ENCODE measurements at places on chromosomes 4 and X. TPM values are rescaled to one million over a fixed set of nuclear protein-coding genes. Genes with fewer than 3 reads are reported as not detected.

MAGIX gene
- total RNA-seq: 1.2 TPM

ERAS gene
- not detected for total RNA-seq

TMEM150C gene
- total RNA-seq: 10.5 TPM

CLIC2 gene
- not detected for total RNA-seq

TKTL2 gene
- total RNA-seq: not detected

UBA1 gene
- total RNA-seq: 246 TPM

DNA sequence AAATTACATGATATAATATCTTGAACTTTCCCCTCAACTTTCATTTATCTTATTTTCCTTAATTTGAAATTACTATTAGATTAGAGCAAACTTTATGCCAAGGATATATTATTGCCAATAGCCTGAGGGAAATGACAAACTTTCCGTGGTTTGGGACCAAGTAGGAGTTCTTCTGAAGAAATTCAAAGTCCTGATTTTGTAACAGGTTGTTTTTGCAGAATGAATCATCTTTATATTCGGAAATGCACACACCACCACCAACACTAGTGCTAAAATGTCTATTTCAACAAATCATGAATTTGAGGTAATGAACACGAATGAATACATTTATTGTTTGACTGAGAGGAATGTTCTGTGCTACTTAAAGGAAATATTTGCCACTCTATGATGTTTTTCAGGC is 226.7 kb downstream of the GRIA2 start:
- DNase-seq: no peak

DNA sequence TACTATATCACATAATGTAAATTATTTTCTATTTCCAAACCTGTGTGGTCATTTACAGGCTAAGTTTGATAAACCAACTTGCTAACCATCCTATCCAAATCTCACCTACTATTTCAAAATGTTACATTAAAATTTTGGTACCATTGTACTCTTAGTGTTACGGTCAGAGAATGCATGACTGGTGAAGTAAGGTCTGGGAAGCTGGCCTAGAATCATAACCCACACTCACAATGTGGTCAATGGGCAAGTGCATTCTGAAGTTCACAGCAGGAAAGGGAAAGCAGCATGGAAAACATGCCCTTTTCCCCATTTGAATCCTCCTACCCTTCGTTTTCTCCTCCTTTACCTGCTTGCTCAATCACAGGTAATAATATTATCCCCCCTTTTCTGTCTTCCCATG is 54.4 kb downstream of the PPP3CA start:
- no peak for DNase-seq

DNA sequence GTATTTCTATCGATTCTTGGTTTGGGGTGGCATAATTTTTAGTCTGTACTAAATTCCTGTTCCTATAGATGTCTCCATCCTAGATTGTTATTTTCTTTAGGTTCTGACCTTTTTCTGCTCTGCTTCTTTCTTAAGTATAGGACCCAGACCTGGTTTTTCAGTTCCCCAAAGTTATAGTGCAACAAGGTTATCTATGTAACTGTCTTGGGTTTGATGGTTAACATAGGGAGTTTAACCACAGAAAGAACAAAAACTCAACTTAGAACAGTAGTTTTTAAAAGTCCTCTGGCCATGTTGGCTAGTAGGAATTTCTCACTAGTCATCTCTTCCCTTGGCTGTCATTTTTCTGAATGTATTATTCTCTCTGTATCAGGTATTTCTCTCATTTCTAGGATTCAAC is 38.8 kb upstream of the MAD2L1 start:
- DNase-seq: no peak

DNA sequence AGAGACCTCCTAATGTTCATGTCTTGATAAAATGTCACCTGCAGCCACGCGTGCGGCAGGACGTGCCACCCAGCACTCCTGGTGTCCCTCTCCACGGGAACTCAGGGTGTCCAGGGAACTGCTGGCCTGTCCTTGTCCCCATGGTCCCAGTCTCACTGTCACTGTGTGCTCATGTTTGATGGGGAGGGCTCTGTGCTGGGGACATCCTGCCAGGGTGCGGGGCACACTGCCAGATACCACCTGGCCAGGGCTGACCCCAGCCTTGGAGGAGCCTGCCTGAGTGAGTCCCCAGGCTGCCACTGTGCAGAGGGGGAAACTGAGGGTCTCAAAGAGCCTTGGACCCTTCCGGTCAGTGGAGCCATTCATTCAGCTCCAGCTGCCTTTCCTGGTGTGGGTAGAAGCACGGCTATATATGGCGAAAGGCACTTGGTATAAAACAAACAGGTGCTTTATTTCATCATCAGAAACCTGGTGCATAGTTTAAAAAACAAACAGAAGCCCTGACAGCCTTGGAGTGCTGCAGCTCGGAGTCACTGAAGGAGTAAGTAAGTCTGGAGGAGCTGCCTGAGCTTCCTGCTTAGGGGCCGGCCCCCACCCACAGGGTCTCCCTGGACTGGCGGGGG is 33.0 kb downstream of the NOP14 start:
- DNase-seq: no peak

- no peak for DNase-seq
Measured at GRCh38 chr4:10108818-10109783, 7.5 kb downstream of the WDR1 start.

DNA sequence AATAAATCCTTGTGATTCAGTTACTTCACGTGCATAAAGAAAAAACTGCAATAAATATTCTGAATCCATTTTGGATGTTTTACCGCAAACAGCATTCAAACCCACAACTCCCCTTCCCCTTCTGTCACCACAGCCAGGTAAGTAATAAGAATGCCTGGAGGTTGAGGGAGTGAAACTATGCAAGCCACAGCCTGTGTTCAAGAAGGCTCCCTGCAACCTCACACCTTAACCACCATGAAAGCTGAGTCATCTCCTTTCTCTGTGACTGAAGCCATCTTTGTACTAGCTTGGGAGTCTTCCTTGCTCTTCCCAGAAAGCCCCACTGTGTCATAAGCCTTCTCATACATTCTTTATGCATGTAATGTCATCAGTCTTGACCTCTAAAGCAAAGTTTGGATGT is 297.0 kb upstream of the PUDP start:
- DNase-seq: no peak

DNA sequence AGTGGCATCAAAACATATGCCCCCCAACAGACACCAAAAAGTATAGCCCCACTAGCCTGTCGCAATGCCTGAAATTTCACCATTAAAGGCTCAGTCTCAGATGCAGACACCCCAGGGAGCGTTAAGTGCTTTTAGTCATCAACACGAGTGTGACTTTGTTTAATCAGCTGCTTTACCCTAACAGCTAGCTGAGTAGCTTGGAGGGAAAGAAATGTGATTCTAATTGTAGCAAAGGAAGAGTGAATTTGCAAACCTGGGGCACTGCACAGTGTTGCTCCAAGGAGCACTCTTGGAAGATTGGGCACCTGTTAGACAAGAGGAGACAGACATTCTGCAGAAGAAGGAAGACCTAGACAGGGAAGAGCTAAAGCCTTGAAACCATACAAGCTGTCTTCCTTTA is 145.1 kb downstream of the BEND2 start:
- no peak for DNase-seq

- DNase-seq: no peak
Measured at GRCh38 chr4:109065006-109065405, 237.5 kb downstream of the COL25A1 start.

GRCh38 chr4:121651597-121651996 is 45.2 kb downstream of the ANXA5 start:
- DNase-seq: no peak

- DNase-seq: no peak
Measured at GRCh38 chr4:3287271-3287971, 5.4 kb upstream of the RGS12 start.

- DNase-seq: no peak
Measured at GRCh38 chr4:52112411-52112810, 61.3 kb downstream of the SPATA18 start.

DNA sequence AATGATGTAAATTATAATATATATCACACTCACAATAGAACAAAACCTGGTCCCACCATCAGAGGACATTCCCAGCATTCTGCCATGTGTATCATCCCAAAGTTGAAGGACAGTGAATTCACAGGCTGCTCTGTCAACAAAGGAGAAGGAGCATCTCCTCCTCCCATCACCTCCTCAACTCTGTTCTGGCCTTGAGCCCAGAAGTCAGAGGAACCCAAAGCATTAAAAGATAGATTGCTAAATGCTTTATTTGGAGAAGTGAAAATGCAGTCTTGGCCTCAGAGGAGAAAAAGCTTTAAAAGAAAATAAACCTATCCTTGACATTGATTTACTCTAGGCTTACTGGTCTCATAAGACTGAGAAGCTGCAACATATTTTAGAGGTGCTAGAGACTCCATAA is 268.8 kb upstream of the RASGEF1B start:
- DNase-seq: no peak

DNA sequence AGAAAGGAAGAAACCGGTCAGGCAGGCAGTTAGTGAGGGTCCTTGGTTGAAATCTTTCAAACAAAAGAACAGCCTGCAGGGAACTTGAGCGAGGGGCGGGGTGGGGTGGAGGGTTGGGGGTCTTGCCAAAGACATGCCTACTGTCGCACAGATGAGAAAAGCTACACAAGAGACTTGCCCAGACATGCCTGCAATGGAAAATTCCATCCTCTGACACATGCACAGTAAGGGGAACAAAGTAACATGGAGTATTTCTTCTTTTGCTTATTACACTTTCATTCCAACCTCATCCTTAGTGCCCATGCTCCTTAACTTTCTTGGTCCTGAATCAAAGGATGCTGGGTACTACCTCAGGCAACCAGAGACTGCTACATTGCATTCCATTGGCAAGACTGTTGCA is 1491.2 kb downstream of the STIM2 start:
- no peak for DNase-seq
